NCI-H446 (cell line): ENCODE measurements at places on chromosomes 6 and 20.

- no peak for DNase-seq
Observed at GRCh38 chr6:34196116-34196832, 40.4 kb upstream of the HMGA1 start.

DNA sequence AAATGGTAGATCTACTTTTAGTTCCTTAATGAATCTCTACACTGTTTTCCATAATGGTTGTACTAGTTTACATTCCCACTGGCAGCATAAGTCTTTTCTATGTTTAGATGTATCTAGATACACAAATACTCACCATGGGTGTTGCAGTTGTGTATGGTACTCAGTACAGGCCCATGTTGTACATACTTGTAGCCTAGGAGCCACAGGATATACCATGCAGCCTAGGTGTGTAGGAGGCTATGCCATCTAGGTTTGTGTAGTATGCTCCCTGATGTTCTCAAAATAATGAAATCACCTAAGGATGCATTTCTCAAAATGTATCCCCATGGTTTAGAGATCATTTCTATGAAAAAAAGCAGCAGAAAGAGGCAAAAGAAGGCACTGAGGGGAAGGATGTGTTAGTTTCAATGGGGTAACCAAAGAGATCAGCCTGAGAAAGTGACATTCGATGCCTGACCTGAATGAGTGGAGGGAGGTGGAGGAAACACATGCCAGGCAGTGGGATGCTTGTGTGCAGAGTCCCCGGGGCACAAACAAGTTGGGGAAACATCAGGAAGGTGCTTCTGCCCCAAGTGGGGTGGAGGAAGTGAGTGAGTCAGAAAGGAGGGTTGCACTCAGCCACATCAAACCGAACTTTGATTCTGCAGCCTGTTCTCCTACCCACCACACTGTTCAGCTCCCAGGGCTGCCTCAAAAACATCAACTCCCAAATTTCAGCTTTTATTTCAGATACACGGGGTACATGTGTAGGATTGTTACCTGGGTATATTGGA, 191.2 kb downstream of the ZNF217 start:
- no peak for DNase-seq

DNA sequence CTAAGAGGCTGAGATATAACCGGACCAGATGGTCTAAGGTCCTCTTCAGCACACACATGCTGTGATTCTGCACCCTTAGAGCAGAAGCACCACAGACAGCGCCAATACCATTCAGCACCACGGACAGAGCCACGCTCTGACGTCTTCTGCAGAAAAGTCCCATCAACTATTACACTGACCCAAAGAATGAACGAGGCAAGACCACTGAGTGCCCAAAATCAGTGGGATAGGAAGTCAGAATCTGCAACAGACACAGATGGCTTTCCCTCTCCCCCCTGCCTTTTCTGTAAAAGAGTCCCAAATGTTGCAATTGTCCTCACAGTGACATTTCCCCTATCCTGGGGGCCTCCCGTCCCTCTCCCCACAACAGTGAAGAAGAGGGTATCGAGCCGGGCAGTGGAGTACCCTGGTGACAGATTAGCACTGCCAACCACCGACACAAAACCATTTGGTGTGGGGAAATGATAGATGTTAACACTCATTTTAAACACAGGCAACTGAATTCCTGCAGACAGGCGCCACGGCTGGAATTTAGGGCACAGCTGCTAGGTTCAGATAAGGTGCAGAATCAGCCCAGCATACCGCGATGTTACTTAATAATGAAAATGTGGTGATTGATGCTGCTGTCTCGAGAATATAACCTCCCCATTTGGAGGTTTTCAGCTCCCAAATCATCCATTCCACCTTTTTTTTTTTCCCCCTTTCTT, 66.6 kb upstream of the CTNNBL1 start:
- DNase-seq, result no peak

DNA sequence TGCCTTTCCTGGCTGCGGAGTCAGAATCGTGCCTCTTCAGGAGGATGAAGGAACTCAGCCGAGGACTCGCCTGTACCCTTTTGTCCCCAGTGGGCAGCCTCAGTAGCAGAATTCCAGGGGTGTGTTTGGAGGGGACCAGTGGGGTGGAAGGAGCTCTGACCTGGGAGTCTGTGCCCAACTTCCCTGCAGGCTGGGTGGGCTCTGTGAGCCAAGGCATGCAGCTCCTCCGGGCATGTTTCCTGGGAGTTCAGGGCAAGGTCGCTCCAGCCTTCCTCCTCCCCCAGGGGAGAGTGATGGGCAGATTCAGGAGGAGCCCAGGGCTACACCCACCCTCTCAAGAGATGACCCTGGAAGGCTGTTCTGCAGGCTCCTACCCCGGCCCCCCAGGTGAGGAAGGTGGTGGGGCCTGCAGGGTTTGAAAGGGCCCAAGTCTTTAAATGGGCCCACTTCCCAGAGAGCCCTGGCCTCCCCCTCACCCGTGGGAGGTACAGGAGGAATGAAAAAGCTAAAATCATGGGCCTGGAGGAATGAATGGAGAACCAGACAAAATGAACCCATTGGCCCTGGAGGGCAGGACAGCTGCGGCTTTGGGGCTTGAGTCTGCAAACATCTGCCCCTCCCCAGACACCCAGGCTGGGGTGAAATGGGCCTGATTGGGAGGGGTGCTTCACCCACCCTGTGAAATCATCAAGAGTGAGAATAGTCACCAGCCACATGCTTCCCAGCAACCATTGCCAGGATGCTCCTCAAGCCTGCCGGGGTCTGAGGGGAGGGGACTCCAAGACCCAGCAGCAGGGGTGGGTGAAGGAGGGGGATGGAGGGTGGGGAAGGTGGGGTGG, 77.6 kb upstream of the PMEPA1 start:
- no peak for DNase-seq

GRCh38 chr6:68559716-68560115, 75.4 kb upstream of the ADGRB3 start:
- DNase-seq, result peak; percentile 71

GRCh38 chr6:34022873-34023255, 123.0 kb downstream of the GRM4 start:
- DNase-seq, result no peak

DNA sequence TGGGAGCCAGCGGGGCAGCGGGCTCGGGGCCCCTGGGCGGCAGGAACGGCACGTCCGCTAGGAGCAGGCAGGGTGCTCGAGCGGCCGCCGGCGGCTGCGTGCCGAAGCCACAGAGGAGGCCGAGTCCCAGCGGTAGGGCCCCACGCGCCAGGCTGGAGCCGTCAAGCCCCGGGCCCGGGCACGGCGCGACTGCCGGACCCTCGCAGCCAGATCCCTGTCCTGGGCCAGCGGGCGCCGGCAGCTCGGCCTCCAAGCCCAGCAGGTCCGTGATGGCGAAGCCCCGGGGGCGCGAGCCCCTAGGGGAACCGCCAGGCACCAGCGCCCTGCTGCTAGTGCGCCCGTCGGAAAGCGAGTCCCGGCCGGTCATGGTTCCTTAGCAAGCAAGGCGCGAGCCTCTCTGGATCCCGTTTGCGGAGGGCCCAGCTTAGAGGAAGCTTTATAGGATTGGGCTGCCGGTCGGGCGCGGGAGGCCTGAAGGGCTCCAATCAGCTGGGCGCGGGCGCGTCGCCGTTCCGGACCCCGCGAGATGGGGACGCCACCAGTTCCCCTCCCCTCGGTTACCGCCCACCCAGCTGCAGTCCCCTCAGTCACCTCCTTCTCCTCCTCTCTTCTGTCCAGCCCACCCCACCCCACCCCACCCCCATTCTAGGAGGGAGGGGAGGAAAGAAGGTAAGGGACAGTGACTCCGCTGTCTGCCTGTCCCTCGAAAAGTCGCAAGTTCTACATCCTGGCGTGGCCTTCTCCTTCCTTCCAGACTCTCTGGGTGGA, at the start of gene VSX1:
Gene VSX1 (minus strand): TSS at position 412 of the 768 bp plus-strand sequence. CDS start 45 bp downstream, at position 367.
- no peak for DNase-seq

DNA sequence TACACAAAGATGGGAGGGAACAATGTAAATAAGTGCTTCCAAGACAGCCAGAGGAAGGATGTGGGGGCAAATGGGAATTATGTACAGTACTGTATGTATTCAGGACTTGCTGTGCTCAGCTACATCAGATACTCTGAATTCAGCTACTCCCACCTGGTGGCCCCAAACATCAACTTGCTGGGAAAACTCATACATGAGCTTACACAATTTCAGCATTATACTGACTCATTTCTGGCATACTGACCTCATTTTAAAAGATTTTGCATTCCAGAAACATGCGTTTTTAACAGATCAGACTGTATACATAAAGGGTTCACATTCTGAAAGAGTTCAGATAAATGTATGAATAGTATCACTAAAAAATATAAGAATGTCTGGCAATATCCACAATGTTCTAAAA, 59.7 kb downstream of the GPX5 start:
- no peak for DNase-seq

- DNase-seq, result peak; percentile 11
Observed at GRCh38 chr6:4970739-4971395, 33.0 kb downstream of the RPP40 start.

- peak; percentile 45 for DNase-seq
Observed at GRCh38 chr20:5072756-5073659, 46.8 kb downstream of the PCNA start.

- DNase-seq, result no peak
Observed at GRCh38 chr6:125008261-125008703, 46.0 kb downstream of the RNF217 start.

GRCh38 chr6:125818772-125819260, 28.1 kb downstream of the NCOA7 start:
- DNase-seq, result no peak

GRCh38 chr6:53616450-53617357, 48.9 kb downstream of the KLHL31 start:
- no peak for DNase-seq

DNA sequence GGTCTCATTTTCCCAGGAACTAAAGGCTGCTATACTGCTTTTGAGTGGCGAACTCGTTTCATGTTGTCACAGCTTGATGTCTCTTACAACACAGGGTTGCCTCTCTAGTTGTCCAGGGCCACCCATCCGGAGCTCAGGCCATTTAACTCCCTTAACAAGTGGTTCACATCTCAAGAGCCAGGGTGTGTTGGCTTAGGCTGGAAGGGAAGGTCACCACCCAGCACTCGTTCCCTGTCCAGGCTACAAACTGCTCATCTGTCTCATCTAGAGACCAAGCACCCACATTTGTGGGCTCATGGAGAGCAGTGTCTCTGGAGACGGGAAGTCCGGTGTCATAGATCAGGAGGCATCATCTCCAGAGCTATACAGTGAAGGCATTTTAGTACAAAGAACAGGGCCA, 106.8 kb upstream of the EXOC2 start:
- no peak for DNase-seq

DNA sequence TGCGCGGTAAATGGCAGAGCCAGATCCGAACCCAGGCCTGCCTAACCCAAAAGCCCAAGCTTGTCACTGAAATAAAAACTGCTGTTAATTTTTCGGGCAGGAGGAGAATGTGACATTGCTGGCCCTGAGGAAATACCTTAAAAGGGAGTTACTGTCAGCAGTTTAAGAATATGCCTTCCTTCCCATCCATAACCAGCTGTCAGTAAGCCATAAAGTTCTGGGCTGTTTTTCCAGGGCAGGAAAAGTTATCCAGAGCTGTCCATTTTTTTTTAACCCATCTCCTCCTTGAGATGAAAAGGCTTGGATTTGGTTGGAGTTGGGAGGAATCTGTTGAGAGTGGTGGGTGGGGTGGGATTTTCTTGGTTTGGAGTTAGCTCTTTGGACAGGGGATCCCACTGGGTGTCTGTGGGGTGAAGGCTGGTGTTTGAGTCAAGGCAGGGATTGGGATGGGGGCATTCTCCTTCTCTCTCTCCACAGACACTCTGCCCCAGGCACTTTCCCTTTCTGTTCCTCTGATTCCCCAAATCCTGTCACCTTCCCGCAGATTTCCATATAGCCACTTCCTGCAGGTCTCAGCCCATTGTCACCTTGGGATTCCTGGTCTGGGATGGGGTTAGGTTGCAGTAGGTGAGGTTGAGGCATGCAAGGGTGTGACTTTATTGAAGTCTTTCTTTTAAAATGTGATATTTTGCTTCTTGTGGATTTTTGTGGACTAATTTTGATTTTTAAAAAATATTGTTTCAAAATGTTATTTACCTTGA, 4.3 kb upstream of the KCNG1 start:
- no peak for DNase-seq

- no peak for DNase-seq
Observed at GRCh38 chr20:62906647-62907375, 19.5 kb downstream of the DIDO1 start.

- DNase-seq, result no peak
Observed at GRCh38 chr20:34622821-34623451, 54.0 kb downstream of the PIGU start.

DNA sequence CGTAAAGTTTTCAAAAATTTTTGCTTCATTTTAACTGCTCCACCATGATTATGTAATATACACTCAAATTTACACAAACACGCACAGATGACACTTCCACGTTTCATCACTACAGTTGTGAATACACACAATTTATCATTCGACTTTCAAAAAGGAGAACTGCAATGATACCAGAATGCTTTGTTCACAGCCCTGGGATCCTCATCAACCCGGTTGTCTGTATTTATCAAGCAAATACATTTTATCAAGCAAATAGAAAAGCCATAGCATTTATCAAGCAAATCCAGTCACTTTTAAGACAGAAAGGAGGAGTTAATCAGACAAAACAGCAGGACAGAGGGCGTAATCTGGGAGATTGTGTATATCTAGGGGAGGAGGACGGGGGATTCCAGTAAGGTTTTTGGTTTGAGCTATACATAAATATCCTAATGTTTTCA, 20.3 kb upstream of the ABT1 start:
- no peak for DNase-seq

GRCh38 chr6:81816380-81816779, 63.9 kb upstream of the TENT5A start:
- no peak for DNase-seq

GRCh38 chr20:21016751-21017150, 89.4 kb downstream of the LINC00237 start:
- DNase-seq, result no peak

DNA sequence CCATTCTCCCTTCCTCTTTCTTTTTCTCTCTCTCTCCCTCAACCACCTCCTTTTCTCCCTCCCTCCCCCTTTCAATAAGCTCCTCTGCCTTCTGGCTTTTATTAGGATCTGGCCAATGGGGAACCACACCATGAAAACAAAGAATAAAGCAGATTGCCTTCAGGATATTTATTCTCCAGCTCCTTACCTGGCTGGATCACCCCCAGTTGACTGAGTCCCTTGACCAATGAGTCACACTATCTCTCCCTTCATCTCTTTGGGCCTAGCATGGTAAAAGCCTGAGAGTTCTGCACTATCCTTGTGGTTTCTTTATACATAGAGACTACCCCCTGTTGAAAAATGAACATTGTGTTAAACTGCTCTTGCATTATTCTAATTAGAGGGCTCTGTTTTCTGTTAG, 476.8 kb downstream of the EPHA7 start:
- no peak for DNase-seq

DNA sequence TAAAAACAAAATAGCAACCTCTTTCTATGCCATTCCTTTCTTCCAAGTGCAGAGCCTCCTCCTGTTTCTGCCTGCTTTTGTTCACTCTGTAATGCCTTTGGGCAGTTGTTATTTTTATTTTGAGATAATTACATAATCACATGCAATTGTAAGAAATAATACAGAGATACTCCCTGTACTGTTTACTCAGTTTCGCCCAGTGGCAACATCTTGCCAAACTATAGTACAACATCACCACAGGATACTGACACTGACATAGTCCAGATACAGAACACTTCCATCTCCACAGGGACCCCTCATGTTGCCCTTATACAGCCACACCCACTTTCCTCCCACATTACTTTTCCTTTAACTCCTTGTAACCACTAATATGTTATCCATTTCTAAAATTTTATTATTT, 59.7 kb downstream of the BANF2 start:
- DNase-seq, result no peak

GRCh38 chr6:101114703-101115102, 233.6 kb upstream of the ASCC3 start:
- DNase-seq, result peak; percentile 34
